ENCODE measurements at places on chromosomes 12 and 14.

DNA sequence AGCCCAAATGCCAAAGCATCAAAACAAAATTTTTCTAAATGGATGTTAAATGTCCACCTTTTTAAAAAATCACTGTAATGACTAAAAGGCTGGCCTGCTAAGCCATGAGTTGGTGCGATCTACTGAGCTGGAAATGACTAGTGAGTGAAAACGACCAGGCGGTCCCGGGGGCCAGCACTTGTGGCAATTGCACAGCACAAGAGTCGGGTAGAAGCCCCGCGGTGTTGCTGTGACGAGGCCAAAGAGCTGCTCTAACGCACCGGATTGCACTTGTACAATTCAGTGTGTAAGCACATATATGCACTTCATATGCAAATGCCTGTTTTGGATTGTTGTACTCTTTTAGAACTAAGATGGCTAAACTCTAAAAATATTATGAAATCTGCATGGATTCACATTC lies 64.1 kb upstream of the DYNC1H1 start:
- no peak for DNase-seq

DNA sequence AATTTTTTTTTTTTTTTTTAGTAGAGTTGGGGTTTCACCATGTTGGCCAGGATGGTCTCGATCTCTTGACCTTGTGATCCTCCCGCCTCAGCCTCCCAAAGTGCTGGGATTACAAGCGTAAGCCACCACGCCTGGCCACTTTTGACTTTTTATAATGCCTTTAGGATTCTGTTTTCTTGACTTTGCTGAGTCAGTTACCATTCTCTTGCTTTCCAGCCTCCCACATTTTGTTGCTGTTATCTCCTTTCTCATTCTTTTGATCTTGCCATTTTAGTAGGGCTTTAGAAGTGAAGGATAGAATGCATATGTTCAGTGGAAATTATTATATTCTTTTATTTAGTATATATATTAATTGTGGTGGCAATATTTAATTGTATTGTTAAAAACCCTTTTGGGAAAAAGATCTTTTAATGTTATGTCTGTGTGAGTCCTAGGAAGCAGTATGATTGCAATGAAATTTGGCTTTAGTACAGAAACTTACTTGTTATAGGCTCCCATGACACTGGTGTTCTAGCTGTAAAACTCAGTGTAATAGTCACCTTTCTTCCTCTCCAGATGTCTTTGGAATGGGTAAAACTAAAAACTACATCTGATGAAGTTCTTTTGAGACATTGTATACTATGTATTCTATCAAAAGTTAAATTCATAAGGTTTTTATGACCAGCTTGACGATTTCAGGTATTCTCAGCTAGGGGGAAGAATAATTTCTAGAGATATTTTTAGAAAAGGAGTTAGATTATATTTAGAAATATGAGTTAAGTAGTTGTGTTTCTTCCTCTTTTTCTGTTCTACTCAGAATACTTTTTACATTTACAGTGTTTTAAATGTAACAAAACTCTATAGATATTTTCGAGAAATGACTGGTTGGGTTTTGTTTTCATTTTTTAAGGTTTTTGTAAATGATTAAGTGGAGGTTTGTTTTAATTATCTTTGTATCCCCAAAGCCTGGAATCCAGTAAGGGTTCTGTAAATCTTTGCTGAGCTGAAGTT lies 74.7 kb downstream of the APAF1 start:
- DNase-seq, result no peak

DNA sequence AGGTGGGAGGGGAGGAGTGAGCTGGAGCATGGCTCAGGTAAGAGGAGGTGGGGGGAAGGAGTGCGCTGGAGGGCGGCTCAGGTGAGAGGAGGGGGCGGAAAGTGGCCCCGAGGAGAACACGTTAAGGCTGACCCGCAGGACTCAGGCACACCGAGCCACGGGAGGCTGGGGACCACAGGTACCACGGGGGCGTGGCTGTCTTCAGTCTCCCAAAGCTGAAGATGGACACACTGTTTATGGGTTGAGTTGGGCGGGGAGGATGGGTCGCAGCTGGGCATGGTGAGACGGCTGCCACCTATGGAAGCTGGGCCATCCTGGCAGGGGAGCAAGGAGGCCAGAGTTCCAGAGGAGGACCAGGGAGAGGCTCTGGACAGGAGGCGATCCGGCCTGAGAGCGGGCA lies 23.5 kb downstream of the UBR7 start:
- DNase-seq, result no peak

DNA sequence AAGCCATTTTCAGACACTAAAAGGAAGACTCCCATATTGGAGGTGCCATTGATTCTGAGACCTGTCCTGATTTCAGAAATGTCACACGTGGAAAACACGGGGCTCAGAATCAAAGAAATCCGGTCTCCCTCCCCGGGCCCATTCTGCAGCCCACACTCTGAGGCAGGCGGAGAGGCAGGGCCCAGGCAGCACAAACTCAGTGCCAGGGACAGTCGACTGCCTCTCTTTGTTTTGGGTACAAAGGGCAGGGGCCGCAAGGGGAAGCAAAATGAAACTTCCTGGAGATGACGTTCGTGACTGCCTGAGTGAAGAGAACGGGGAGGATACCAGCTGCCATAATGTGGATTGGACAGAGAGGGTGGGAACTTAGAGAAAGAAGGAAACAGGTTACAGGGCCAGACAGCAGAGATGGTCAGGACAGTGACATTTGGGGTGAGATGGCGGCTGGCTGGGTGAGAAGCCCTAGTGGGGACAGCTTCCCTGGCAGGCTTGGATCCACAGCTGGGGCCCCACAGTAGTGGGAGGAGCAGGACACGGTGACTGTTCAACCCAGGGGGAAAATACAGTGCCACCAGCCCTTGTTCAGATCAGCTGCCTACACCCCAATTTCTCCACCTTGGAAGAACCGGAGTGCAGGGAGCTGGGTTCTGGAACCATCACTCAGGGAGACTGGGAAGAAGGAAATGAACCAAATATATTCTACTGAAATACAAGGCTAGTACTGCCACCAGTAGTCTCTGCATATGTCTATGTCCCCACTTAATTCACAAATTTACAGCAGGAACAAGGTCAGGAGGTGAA lies 8.1 kb downstream of the GAPDH start:
- no peak for DNase-seq

DNA sequence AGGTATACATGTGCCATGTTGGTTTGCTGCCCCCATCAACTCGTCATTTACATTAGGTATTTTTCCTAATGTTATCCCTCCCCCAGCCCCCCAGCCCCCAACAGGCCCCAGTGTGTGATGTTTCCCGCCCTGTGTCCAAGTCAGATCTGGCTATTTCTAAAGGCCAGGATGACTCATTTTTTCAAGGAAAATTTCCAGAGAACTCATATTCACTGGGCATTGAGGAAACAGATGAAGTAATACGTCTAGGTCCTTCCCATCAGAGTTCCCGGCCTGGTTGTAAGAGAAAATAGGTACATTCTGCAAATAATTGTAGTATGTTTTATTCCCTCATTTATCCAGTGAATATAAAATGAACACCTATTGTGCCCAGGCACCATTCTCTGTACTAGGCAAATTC lies 345.2 kb downstream of the BCL11B start:
- DNase-seq, result no peak

GRCh38 chr14:22997676-22998323 lies 12.1 kb downstream of the C14orf93 start:
- DNase-seq, result no peak

- DNase-seq, result no peak
Observed at GRCh38 chr12:53618275-53618674, 7.9 kb downstream of the ATF7 start.

Data from germinal center (tissue), 1 donor.